Stimulated activated naive CD8-positive, alpha-beta T cell treated with anti-CD3 and anti-CD28 coated beads, Interleukin-15, amount 100 ng/mL, for 72 hours (primary cell): ENCODE measurements at places on chromosomes 16 and 17.
A peak's percentile ranks its signal among the peaks of the same experiment; 100 is the strongest.

DNA sequence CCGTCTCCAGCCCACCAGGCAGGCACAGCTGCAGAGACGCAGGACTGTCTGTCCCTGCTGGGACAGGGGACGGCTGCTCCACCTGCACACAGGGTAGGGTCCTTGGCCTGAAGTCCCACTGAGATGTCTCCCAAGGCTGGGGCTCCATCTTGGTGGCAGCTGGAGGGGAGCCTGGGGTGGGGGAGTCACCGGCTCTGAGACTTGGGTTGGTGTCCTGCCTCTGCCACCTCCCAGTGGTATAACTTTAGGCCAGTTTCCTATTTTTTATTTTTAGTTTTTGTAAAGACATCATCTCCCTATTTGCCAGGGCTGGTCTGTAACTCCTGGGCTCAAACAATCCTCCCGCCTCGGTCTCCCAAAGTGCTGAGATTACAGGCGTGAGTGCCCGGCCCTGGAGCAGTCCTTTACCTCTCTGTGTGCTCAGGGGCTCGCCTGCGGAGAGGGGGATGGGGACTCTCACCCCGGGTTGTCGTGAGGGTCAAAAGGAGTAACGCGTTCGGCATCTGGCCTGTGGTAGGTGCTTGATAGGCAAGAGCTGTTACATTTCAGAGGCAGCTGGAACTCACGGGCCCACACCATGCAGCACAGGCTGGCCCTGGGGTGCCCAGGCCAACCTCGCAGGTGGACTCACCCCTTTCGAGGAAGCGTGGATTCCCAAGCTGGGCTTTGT lies 46.6 kb upstream of the DOC2B start:
- no peak for DNase-seq

DNA sequence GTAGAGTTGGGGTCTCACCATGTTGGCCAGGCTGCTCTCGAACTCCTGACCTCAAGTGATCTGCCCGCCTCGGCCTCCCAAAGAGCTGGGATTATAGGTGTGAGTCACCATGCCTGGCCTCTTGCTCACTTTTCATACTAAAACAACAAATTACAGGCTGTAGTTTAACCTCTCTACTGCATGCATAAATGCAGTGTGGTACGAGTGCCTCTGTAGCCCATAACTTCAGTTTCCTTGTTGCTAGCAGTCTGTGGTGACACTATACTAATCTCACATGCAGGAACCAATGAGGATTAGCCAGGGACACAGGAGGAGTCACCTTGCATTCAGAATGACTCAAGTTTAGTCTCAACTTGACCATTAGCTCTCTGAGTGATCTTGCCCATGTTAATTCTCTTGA lies 20.1 kb downstream of the HMOX2 start:
- DNase-seq = no peak

DNA sequence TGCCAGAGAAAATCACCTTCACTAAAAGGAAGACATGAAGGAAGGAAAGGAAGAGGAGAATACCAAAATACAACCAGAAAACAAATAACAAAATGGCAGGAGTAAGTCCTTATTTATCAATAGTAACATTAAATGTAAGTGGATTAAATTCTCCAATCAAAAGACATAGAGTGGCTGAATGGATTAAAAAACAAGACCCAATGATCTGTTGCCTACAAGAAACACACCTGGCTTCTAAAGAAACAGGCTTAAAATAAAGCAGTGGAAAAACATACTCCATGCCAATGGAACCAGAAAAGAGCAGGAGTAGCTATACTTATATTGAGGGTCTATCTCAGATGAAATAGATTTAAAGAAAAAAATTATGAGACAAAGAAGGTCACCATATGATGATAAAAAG lies 86.4 kb upstream of the METRNL start:
- DNase-seq = no peak

GRCh38 chr16:1745900-1746692 lies 25.2 kb downstream of the NME3 start:
- no peak for DNase-seq

DNA sequence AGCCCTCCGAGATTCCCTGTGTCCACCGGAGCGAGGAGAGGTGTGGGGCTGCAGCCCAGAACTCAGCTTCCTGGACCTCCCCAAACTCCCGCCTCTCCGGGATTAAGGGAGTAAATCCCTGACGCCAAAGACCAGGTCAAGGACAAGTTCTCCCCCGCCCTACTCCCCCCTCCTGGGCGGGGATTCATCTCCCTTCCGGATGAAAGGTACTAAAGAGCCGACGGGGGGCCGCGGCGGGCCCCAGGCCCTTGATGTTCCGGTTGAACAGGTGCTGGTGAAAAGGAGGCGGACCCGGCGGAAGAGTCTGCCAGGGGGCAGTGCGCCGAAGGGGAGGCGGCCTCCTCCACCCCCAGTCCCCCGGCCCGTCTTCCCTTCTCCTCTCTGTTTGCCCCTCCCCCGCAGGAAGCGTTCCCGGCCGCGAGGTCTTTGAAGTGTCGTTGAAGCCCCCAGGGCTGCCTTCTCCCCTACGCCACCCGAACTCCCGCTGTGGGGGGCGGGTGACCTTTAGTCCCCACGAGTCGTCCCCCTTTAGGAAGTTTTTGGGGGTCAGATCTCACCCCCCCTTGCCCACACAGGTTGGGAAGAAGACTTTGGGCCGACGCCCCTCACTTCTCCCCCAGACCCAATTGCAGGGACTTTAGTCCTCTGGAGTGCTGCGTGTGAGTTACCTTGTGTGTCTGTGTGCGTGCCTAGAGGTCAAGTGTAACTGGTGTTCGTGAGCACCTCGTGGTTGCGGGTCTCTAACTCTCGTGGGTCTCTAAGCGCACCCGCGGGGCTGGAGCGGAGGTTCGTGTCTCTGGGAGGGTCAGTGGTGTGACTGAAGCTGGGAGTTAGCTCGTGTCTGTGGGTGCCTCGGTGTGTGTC lies 1.1 kb upstream of the MLLT6 start:
- peak; percentile 88 for DNase-seq

DNA sequence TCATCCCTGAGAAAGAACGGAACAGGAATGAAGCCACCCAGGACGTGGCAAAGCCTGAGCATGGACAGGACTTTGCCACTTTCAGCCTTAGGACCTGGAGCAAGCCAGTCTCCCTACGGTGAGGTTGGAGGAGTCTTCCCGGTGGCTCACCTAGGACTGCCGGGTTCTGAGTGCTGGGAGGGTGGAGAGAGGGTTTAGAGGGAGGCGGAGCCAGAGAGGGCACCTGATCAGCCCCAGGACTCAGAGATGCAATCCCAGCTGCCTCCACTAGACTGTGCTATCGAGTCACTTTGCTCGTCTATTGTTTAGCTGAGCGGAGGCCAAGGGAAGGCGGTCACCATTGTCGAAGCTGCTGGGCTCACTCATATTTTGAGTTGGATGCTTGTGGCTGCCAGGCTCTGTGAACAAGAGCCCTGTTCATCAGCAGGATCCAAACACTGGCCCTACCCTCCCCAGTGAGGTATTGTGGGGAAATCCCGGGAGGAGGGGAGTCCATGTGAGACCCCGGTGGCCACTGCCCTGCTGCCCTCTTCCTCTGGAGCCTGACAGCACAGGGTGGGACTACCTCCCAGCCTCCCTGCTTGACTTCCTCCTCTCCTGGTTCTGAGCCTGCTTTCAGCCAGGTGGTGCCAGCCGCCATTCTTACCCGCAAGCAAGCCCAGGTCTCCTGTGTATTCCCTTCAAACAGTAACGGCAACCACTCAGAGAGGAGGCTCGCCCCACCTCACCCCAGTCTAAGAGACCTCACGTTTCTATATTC lies 7.0 kb downstream of the KRT14 start:
- peak; percentile 74 for DNase-seq

GRCh38 chr17:47301161-47301560 lies 22.6 kb upstream of the EFCAB13 start:
- no peak for DNase-seq

- DNase-seq = no peak
These were observed 58.4 kb downstream of the TOM1L2 start for GRCh38 chr17:17913695-17914332.

DNA sequence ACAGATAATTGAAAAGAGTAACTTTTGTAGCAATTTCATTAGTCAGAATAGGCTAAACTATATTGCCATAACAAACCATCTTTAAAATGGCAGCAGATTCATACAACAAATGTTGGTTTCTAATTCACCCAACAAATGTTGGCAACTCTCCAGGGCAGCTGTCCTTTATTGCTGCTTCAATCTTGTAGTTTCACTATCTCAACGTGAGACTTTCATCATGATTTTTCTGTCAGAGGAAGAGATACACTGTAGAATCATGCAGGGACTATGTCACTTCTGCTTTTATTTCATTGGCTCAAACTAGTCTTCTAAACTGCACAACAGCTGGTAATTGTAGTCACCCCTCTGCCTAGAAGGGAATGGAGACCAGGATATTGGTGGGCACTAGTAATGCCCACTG lies 174.2 kb downstream of the TANC2 start:
- peak; percentile 12 for DNase-seq

- DNase-seq = no peak
These were observed 28.2 kb upstream of the CACNG1 start for GRCh38 chr17:67016039-67016762.

- DNase-seq = no peak
These were observed 64.6 kb downstream of the GTF3C1 start for GRCh38 chr16:27485126-27485525.

DNA sequence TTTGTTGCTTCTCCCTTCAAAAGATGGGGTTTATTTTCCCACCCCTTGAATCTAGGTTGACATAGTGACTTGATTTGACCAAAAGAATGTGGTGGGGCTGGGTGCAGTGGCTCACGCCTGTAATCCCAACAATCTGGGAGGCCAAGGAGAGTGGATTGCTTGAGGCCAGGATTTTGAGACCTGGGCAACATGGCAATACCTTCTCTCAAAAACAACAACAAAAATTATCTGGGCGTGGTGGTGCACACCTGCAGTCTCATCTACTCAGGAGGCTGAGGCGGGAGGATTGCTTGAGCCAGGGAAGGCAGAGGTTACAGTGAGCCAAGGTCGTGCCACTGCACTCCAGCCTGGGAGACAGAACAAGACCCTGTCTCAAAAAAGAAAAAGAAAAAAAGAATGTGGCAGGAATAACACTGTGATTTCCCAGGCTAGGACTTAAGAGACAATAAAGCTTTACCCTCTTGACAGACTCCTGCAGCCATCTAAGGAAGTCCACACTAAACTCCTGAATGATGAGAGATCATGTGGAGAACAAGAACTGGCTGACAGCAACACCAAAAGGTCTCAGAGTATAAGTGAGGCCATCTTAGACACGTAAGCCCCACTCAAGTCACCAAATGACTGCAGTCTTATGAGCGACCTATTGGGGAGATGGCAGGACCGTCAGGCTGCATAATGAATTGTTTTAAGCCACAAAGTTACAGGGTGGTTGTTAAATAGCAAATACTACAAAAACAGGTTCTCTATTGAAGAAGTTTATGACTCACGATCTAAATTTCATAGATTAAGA lies 37.0 kb downstream of the FBXL20 start:
- DNase-seq = no peak

- no peak for DNase-seq
These were observed 1.2 kb downstream of the KRTAP2-3 start for GRCh38 chr17:41058741-41059140.

DNA sequence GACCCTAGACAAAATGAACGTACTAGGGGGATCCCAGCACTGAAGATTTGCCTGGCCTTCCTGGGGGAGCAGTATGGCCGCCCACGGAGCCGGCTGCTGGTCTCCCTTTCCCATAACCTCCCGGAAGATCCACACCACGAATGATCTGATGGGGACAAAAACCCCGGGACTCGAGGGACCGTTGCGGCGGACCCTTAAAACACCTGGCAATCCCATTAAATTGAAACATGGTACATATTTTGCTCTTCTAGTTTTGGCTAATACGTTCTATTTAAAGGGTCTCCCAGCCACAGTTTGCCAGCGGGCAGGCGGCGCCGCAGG lies 45.2 kb upstream of the LCMT1 start:
- no peak for DNase-seq
